Stimulated activated CD4-positive, alpha-beta T cell treated with anti-CD3 and anti-CD28 coated beads, Interleukin-2, amount 100 ng/mL, for 24 hours (primary cell): ENCODE measurements at places on chromosomes 2 and 18.

- DNase-seq = no peak
Observed at GRCh38 chr18:34358923-34359322, 134.2 kb upstream of the NOL4 start.

- DNase-seq = peak; percentile 23
Observed at GRCh38 chr2:227324642-227324994, 433 bp upstream of the MFF start.

DNA sequence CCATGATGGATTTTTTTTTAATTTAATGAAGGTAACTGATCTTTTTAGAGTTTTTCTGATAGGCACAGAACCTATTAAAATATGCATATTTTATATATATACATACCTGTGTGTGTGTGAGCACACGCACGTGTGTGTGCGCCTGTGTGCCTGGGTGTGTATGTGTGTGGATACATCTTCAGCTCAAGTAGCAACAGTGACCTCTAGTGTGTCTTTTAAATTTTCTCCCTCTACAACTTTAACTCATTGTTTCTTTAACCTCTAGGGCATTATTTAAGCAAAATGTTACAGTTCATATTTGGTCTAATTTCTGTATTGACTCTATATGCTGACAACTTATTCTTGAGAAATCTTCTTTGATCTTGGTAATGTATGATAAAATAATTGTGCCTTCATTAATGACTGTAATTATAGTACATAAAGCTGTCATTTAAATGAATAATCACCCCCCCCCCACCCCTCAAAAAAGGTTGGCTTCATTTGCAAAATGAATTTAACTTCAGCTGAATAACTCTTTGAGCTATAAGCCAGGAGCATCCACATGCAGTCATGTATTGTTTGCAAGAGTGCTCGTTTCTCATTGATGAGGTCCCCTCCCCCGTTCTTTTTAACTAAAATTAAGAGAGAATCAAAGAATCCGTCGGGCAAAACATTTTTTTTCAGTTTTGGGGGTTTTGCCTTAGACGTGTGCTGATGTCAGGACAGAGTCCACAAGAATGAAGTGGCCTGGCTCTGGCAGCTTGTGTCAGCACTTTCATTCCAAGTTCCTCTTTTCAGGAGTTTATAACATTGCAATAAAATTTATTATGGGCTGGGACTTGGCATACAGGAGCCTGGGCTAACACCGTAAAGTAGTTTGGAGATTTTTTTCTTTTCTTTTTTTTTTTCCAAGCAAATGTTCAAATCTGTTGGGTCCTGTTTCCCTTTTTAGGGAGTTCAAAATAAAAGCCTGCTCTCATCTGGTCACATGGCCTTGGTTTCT, 80.0 kb downstream of the ETAA1 start:
- DNase-seq = no peak

GRCh38 chr2:21860907-21861306, 737.1 kb downstream of the TDRD15 start:
- no peak for DNase-seq

DNA sequence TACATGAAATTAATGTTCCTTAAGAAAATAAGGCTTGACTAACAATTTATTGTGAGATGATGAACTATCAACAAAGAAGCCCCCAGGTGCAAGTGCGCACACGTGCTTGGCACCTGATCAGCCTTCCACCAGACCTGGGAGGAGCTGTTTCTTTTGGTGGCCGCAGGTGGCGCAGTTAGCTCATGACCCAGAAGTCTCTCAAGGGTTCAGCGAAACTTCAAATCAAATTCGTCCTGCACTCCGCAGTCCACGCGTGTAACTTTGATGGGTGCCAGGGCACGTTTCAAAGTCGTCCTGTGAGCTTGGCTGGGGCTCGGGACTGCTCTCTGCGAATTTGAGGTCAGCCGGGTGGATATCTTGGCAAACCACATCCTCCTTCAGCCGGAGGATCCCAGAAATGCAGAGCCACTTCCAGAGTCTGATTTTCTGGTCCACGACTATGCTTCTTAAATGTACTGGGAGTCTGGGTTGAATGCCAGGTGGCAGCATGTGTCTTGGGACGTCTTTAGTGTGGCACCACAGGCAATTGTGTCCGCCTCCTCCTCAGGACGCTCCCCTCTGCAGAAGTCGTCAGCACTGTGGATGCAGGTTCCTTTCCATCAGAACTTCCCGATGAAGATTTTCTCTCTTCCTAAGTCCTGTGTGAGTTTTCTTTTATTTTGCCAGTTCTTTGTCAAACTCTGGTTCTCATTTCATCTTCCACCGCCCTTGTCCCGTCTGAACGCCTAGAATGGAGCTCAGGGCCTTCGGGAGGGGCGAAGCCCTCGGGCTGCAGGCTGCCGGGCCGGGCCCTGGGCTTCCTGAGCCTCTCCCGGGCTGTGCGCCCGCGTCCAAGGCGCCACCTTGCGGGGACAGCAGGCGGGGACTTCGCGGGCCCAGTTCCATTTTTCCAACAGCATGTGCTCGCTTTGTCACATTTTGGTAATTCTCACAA, 61.3 kb upstream of the RAPGEF4 start:
- DNase-seq = peak; percentile 63

- DNase-seq = no peak
Observed at GRCh38 chr2:144470816-144471215, 49.1 kb downstream of the ZEB2 start.

DNA sequence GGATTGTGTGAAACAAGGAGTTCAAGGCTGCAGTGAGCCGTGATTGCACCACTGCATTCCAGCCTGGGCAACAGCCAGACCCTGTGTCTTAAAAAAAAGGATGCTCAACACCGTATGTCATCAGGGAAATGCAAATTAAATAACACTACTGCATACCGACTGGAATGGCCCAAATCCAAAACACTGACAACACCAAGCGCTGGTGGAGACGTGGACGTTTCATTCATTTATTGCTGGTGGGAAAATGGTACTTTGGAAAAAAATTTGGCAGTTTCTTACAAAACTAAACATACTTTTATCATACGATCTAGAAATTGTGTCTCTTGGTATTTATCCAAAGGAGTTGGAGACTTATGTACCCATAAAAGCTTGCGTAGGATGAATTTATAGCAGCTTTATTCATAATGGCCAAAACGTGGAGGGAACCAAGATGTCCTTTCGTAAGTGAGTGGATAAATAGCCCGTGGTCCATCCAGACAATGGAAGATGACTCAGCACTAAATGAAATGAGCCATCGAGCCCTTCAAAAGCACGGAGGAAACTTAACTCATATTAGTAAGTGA, 24.2 kb downstream of the NEU4 start:
- no peak for DNase-seq

- DNase-seq = no peak
Observed at GRCh38 chr2:53787614-53788289, 908 bp downstream of the ERLEC1 start.

GRCh38 chr2:19041434-19042041, 316.9 kb downstream of the OSR1 start:
- DNase-seq = no peak

- no peak for DNase-seq
Observed at GRCh38 chr18:47490882-47491281, 239.4 kb upstream of the SKOR2 start.

DNA sequence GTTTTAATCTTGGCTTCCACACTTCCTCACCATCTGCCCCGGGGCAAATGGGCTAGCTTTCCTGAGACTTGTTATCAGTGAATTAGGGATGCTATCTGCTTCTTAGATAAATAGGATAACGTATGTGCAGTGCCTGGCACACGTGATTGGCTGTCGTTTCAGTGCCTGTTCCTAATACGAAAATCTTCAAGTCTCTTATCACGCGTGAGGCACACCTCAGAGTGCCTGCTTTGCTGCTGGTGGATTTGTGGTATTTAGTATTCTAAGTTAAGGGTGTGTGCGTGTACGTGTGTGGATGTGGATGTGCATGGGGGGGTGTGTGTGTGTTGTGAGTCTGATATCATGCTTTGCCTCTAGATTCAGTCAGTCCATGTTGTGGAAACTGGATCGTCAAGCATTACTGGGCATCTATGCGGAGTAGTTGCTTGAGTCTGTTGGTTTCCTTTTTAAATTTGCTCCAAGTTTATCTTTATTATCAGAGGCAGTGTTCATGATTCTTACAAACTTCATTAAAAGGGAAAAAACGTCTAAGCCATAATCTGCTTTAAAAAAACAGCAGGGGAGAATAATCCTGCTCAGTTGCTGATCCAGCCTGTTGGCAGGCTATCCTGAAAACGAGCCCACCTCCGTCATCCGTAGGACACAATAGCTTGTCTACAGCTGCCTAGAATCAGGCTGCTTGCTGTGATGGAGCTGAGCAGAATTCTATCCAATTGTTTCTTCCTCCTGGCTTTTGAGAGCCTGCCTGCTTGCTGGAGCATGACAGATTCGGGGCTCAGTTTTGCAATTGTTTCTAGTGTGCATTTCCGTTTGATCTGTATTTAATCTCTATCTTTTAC, 6.6 kb downstream of the SH3RF3 start:
- DNase-seq = peak; percentile 15

DNA sequence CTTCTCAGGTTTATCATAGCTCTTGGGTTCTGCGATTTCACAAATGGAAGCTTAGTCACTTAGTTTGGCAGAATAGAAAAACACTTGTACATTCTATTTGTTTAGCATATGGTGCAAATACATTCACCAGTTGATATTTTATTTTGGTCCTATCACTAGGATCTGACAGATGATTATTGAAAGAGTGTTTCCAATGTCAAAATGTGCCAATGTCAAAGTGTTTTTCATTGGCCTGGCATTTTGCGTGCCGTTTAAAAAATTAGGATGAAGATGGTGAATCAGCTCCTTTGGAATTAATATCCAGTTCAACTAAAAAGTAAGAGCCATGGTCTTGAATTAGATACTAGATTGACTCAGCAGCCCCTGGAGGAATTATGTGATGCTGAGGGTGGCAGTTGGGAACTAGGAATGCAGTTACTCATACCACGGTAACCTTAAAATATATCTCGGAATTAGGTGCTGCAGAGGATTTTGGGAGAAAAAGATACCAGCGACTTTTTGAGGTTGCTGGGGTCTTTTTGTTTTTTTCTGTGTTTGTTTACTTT, 87.0 kb downstream of the SPHKAP start:
- DNase-seq = no peak

DNA sequence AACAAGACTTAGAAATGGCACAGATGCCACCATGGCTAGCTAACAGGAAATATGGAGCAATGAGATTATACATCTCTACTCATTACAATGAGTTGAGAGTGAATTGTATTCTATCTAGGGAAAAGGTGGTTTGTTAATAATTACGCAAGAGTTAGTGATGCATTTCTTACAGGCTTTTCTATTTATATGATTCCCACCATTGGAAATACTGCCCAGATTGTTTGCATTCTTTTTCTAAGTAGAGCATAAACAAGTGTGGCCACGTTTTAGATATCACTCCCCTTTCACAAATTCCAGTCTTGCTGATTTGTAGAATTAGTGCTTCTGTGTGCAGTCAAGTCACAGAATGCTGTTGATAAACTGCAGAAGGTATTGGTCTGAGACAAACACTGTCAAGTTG, 56.6 kb downstream of the ZNF804A start:
- DNase-seq = no peak

GRCh38 chr2:12714391-12715221, 2.1 kb upstream of the TRIB2 start:
- no peak for DNase-seq

DNA sequence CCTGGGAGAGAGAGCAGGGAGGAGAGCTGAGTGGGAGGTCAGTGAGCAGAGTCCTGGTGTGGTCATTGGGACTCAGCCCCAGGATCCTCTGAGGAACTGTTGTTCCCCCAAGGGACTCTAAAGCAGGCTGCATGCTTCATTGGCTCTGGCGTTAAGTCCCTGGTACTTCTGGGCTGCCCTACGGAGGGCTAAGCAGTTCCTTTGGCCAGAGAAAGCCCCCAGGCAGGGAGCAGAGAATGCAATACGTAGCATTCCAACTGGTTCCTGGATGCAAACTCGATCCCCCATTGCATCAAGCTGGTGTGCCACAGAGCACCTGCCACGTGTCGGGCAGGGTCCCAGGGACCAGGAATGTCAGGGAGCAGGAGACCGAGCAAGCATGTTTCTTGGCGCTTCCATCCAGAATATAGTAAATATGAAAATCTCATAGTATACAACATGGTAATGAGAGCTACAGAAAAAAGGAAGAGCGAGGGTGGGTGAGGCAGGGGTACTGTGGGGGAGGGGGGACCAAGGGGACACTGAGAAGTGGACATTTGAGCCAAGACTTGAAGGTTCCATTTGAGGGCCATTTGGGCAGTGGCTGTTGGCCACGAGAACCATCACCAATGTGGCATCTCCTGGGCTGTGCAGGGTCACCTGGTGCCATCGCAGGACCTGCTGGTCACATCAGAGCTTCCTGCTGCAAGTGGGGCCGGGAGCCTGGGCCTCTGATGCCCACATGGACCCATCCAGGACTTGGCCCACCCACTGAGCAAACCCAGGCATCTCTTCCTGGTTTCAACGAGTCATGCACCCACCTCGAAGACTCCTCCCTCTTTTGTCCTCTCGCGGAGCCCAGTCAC, 160.4 kb downstream of the ASB1 start:
- no peak for DNase-seq

- DNase-seq = no peak
Observed at GRCh38 chr2:44084850-44085249, 83.8 kb upstream of the PPM1B start.

DNA sequence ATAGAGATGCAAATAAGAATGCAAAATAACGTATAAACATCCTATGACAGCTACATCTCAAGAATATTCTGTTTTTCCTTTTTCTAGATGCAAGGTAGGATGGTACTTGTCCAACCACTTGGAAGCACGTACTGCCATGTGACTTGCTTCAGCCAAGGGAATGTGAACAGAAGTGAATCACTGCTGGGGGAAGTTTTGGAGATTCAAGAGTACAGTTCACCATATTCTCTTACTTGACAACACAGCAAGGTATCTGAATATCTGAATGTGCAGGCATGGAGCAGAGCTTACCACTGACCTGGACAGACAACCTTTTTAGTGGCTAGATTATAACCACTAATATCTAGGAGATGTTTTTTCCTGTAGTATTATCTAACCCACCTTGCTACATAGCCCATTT, 53.0 kb downstream of the TRIP12 start:
- no peak for DNase-seq

- no peak for DNase-seq
Observed at GRCh38 chr2:39735648-39736047, 43.4 kb downstream of the THUMPD2 start.

- no peak for DNase-seq
Observed at GRCh38 chr2:170986566-170987258, 57.7 kb downstream of the GORASP2 start.

DNA sequence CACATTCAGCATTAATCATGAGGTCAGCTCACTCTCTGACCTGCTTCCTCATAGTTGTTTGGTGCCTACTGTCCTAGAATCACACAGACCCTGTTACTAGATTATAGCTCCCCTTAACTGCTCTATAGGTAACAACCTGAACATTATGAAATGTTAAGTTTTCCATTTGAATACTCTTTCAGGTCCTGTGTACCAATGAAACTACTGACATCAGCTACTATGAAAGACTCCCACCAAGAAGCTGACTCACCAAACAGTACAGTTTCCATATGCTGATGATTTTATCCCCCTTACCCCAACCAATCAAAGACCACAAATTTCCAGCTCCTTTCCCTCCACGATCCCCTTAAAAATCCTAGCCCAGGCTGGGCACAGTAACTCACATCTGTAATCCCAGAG, 56.3 kb downstream of the SRBD1 start:
- no peak for DNase-seq

- DNase-seq = no peak
Observed at GRCh38 chr18:38007676-38008330, 442.2 kb upstream of the CELF4 start.

- no peak for DNase-seq
Observed at GRCh38 chr2:124563426-124563825, 538.3 kb downstream of the CNTNAP5 start.

- no peak for DNase-seq
Observed at GRCh38 chr2:217735034-217735433, 267.8 kb downstream of the TNS1 start.

- DNase-seq = no peak
Observed at GRCh38 chr2:30177956-30178355, 31.1 kb downstream of the YPEL5 start.
